ENCODE measurements at places on chromosomes 16 and 17. TPM values are rescaled to one million over a fixed set of nuclear protein-coding genes. Genes with fewer than 3 reads are reported as not detected.

LIG3 gene
- polyA plus RNA-seq: 11.7 TPM

GPR142 gene
- polyA plus RNA-seq: not detected

PLEKHM1 gene
- 14.8 TPM for polyA plus RNA-seq

SECTM1 gene
- polyA plus RNA-seq: not detected

ARHGDIG gene
- polyA plus RNA-seq: not detected

DNA sequence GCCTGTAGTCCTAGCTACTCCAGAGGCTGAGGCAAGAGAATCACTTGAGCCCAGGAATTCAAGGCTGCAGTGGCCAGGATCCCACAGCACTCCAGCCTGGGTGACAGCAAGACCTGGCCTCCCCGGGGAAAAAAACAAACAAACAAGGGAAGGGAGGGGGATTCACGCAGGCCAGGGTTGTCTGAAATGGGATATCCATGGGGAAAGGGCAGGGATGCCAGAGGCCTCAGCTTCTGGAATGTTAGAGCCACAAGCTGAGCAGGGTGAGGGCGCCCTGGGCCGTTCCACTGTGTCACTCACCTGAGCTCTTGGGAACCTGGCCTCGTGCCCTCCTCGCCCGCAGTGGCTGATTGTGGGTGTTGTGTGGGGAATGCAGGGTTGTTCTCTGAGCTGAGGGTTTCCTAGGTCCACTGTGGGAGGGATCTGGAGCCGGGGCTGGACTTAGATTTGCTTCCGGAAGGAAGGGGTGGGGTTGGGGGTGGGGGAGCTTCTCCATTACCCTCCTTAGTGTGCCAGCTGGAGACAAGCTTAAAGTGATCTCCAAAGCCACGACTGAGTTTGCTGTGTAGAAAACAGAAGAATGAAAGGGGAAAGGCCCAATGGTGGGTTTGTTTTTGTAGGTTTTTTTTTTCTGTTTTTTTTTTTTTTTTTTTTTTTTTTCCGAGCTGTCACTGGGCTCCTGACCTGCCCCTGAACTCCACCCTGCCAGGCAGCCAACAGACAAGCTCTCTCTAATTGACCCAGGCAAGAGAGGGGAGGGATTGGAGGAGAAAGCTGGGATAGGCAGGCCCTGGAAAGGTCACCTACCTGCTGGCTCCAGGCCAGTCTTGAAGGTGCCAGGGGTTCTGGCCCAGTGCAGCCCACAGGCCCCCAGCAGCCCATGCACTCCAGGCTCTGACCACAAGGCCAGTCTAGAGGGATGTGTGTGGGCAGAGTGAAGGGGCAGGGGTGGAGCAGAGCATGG is at the start of gene SULT1A1:
SULT1A1 (minus strand) TSS at position 414 of the 964 bp plus-strand sequence. CDS start 1,189 bp downstream, outside the sequence.
- DNase-seq: no peak

DNA sequence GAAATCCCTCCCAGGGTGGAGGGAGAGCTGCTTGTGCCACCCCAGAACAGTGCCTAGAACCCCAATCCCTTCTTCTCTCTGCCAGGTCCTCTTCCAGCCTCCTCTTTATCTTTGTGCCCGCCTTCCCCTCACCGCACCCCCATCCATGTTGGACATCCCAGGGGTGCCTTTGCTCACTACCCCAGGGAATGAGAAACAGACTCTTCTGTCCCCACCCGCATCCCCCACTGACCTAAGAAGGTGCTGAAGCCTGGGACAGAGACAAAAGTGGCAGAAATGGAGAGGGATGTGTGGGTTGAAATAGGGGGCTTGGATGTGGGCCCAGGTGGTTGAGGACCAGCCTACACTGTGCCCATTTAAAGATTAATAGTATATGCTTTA is 17.0 kb downstream of the ALOX15B start:
- no peak for DNase-seq

GRCh38 chr17:73482894-73483293 is 161.4 kb downstream of the SDK2 start:
- DNase-seq: no peak

DNA sequence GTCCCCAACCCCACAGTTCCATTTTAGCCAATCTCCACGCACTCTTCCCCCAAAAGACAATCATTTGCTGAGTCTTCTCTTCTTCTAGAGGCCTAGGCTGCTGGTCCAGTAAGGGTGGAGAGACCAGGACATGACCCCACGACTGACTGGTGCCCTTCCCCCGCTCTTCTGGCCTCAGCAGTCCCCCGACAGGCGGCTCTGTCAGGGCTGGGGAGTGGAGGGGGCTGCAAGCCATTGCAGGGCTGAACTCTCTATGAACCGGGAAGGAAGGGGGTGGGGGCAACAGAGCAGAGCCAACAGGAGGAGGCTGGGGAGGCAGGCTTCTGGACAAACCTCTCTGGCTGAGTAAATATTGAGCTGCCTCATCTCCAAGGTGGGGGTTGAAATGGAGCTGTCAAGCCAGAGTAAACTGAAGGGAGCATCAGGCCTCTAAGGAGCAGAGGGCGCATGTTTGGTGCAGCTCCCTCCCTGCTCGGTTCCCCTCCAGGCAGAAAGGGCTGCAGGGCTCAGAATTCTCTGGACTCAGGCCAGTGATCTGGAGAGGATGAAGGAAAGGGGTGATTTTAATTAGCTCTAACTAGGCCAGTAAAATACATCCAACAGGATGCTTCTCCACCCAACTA is 8.7 kb downstream of the HOXB1 start:
- DNase-seq: no peak

GRCh38 chr16:12675852-12676251 is 127.8 kb downstream of the CPPED1 start:
- no peak for DNase-seq

DNA sequence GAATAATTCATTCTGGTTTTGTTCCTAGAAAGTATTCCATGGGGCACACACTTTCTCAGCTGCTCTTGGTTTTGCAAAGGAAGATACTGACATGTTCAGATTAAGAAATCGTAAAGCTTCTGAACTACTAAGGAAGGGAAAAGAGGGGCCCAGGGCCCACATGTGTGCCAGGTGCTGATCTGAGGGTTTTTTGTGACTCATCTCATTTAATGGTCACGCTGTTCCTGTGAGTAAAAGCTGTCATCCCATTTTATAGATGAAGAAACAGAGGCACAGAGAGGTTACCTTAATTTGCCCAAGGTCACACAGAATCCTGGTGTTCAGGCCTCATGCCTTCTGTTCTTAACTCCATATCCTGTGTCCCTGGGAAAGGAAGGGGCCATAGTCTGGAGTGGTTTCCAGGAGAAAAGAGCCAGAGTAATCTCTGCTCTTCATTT is 113.2 kb downstream of the MSI2 start:
- DNase-seq: no peak

GRCh38 chr17:58632324-58633314 is 59.2 kb downstream of the TEX14 start:
- DNase-seq: peak; percentile 9

DNA sequence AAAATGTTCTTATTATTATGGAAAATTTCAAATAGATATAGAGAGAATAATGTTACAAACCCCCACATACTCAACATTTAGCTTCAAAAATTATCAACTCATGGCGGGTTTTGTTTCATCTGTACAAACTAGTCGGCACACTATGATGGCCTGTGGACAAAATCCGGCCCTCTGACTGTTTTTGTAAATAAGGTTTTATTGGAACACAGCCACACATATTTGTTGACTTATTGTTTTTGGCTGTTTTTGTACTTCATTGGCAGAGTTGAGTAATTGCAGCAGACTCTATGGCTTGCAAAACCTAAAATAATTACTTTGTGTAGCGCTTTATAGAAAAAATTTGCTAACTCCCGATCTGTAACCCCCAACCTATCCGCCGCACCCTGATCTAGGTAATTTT is 41.4 kb upstream of the CLEC18A start:
- DNase-seq: no peak

DNA sequence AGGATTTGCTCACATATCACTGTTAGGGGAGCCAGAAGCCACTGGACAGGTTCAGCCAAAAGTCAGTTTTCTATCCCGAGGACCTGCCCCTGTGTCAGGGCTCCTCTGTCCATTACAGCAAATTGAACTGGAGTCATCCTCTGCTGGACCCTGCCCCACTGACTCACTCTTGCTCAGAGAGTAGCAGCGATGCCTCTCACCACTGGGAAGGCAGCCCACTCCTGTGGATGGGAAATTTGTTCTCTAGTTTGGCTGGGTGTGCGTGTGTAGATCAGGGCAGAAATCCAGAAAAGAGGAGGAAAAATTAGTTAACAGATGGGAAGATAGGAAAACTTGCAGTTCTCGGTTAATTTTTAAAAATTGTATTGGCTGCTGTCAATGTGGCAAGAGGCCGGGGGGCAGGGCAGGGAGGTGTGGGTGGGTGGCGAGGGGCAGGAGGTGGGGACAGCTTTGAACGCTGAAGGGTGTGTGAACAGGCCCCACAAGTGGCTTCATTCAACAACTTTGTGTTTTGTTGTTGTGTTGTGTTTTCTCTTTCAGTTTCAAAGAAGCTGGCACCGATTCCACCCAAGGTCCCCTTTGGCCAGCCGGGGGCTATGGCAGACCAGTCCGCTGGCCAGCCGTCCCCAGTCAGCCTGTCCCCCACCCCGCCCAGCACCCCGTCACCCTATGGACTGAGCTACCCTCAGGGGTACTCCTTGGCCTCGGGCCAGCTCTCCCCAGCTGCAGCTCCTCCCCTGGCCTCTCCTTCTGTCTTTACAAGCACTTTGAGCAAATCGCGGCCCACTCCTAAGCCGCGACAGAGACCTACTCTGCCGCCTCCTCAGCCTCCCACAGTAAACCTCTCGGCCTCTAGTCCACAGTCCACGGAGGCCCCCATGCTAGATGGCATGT is 33.6 kb downstream of the ELAC2 start:
- no peak for DNase-seq

GRCh38 chr16:31200821-31201568 is 1.6 kb downstream of the PYCARD start:
- peak; percentile 39 for DNase-seq

GRCh38 chr16:2042171-2042985 is 5.3 kb downstream of the NTHL1 start:
- no peak for DNase-seq

- no peak for DNase-seq
Observed at GRCh38 chr17:15663691-15664090, 20.4 kb downstream of the TRIM16 start.

DNA sequence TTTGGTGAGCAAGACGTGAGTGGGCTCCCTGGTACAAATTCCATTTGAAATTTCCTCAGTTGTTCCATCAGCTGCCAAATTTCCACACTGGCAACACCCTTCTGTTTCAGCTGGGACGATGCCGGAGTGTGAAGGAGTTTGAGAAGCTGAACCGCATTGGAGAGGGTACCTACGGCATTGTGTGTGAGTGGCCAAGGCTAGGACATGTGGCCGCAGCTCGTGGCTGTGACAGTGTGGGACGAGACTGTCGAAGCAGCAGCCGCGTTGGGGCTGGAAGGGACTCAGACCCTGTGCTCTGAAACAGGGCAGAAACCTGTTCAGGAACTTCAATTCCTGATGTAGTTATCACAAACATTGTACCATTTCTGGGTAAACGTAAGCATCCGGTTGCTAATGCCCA is 2.7 kb downstream of the CDK10 start:
- no peak for DNase-seq

DNA sequence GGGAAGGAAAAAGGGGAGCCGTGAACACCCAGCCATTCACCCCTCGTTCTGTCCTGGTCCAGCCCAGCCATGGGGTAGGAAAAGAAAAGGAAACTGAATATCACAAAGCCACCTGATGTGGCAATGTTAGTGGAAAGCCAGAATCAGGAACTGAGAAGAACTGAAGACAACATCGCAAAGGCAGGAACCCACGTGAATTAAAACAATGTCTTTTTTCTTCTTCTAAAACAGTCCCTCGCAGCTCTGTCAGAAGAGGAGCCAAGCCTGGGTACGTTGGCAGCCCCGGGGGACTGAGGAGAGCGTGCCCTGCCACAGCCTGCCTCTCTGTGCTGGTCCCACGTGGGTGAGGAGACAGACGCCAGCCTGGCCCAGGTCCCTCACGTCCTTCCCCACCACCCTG is 55.0 kb downstream of the ZNF423 start:
- DNase-seq: peak; percentile 8

- DNase-seq: peak; percentile 76
Observed at GRCh38 chr17:18960803-18961511, 9.0 kb downstream of the SLC5A10 start.

DNA sequence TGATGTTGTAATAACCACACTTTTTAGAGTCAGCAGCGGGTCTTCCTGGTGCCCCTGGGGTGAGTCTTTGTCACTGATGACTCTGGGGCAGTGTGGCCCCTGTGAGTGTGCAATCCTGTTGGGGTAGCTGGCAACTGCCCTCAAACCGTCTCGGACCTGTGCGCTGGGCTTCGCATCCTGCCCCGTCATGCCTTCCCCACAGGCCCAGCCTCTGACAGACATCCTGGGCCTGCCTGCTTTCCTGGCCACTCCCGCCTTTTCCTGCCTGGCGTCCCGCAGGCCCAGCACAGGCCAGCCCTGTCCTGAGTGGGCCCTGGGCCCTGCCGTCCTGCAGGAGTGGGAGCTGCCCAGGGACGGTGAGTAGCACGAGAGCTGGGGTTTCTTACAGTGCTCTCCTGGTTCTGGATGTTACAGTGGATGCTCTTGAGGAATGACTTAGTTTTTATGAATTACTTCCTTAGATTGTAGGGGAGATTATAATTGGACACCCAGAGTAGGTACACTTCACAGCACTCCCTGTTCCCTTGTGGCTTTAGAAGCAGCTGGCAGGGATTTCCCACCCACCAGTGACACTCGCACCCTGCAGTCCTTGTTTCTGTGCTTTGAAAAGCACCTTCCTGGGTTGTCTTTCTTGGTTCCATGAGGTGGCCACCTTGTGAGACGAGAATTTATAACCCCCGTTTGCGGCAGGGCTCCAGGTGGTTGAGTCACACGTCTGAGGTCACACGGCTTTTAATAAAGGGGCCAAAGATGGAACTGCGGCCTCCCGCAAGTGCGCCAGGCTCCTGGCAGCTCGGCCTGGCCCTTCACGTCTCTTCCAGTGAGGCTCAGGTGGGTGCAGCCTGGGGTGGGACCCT is 50.0 kb upstream of the CAPN15 start:
- no peak for DNase-seq

DNA sequence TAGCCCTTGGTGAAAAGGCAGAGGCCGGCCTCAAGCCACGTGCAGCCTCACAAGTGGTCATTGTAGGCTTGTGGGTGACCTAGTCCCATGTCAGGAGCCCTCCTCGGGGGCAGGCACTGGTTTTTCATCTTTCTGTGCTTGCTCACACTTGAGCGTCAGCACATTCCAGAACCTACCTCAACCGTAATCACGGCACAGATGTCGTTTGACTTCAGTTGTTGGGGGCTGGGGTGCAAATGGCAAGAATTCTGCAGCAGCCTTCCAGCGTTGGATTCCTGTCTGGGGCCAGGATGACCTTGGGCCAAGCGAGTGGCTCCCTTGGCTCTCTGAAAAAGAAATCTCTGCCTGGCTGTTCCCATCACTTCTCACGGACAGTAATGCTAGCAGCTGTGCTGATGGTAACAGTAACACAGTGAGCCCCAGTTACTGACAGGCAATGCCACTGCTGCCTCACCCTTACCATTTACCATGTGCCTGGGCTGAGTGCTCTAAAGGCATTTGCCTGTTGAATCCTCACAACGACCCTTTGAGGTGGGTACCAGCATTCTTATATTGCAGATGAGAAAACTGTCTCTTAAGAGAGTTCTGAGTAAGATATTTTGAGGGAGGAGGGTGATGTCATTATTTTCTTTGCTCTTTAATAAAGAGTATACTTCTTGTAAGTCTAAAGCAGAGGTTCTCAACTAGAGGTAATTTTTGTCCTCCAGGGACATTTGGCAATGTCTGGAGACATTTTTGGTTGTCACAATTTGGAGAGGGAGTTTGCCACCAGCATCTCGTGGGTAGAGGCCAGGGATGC is 46.5 kb downstream of the KSR1 start:
- DNase-seq: no peak

Data from naive B cell (primary cell).